ENCODE measurements at places on chromosomes 2 and 18. TPM values are rescaled to one million over a fixed set of nuclear protein-coding genes. Genes with fewer than 3 reads are reported as not detected.

Gene FRZB
- 14.3 TPM for total RNA-seq

Gene ZNF516
- 13.0 TPM for total RNA-seq

Gene CIDEA
- total RNA-seq, result 1.5 TPM

Gene GALNT14
- total RNA-seq, result 10.1 TPM

Gene GALR1
- under 0.01 TPM for total RNA-seq

Gene CLEC4F
- total RNA-seq, result not detected

Gene TRAPPC8
- total RNA-seq, result 76.5 TPM

Gene ZNF396
- total RNA-seq, result 3.2 TPM

Gene ANKRD62
- total RNA-seq, result not detected

Gene AMER3
- 26.8 TPM for total RNA-seq

Gene SIX2
- total RNA-seq, result 0.25 TPM

Gene CABYR
- 13.0 TPM for total RNA-seq

Gene TTN
- 1.2 TPM for total RNA-seq

Gene COPS7B
- total RNA-seq, result 19.7 TPM

Gene ITGA4
- total RNA-seq, result 5.9 TPM

Gene SCN2A
- 160 TPM for total RNA-seq

Gene CFC1
- total RNA-seq, result 0.49 TPM

Gene POTEJ
- total RNA-seq, result not detected

Gene SLC9A4
- total RNA-seq, result 0.25 TPM

Gene TGFA
- total RNA-seq, result 3.7 TPM

All from temporal lobe (tissue), 4 donors.